ENCODE measurements at places on chromosomes 5 and 9.

DNA sequence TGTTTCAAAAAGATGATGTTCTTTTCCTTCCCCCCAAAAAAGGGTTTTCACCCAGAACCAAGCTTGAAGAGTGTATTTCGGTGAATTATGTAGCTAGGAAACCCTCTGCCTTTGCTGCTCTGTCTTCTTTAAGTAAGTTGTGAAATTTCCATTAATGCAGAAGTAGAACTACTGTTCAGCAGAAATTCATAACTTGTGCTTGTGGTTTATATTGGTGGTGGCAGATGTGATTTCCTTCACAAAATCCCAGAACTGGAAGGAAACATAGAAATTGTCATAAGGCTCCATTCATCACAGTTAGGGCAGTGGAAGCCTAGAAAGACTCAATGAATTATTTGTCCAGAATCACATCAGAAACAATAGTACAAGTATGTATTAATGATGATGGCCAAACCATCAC lies 42.1 kb upstream of the DAB2 start:
- DNase-seq, result no peak

DNA sequence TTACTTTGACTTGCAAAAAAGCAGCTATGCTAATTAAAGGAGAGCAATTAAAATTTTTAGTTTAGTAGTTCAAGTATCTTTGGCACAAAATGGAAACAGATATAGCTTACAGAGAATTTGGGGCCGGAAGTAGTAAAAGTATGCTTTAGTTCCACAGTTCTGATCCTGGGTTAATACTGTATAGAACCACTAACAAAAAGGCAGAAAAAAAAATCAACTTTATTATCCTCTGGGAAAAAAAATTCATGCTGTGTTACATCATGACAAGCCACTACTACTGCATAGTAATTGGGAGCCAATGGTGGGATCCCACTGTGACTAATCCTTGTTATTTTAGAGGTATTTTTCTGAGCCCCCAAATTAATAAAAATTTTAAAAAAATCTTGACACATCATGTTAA lies 246.8 kb upstream of the PRDM9 start:
- no peak for DNase-seq

DNA sequence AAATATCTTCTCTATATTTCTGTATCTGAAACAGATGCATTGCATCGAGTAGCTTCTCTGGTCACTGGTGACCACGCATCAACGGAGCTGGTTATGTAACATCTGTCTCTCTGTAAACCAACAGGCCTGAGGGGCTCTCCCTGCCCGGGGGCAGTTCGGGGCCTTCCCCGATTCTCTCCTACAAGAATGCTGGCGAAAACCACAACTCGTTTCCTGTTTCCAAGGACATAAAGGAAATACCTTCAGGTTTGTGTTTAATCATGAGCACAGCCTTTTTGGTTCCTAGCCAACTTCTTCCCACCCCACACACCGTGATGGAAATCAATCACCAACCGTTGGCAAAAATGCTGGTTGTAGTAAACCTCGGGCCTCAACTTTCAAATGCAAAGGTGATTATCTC lies 25.1 kb downstream of the GDNF start:
- DNase-seq, result no peak

GRCh38 chr5:168039566-168040248 lies 251.7 kb upstream of the WWC1 start:
- DNase-seq, result no peak

- peak; percentile 12 for DNase-seq
Measured at GRCh38 chr5:137847687-137848086, 20.0 kb upstream of the MYOT start.

DNA sequence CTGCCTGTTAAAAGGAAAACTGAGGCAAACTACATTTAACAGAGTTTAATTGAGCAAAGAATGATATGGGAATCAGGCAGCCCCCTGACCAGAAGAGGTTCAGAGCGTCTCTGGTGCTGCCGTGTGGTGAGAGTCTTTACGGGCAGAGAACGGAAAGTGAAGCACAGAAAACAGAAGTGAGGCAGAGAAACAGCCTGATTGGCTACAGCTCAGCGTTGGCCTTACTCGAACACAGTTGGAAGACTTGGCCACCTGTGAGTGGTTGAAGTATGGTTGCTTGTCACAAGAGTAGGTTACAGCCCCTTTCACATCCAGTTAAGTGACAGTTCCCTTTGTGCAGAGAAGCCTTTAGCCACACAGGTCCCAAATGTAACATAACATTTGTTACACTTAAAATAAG lies 16.9 kb upstream of the FBP1 start:
- no peak for DNase-seq

DNA sequence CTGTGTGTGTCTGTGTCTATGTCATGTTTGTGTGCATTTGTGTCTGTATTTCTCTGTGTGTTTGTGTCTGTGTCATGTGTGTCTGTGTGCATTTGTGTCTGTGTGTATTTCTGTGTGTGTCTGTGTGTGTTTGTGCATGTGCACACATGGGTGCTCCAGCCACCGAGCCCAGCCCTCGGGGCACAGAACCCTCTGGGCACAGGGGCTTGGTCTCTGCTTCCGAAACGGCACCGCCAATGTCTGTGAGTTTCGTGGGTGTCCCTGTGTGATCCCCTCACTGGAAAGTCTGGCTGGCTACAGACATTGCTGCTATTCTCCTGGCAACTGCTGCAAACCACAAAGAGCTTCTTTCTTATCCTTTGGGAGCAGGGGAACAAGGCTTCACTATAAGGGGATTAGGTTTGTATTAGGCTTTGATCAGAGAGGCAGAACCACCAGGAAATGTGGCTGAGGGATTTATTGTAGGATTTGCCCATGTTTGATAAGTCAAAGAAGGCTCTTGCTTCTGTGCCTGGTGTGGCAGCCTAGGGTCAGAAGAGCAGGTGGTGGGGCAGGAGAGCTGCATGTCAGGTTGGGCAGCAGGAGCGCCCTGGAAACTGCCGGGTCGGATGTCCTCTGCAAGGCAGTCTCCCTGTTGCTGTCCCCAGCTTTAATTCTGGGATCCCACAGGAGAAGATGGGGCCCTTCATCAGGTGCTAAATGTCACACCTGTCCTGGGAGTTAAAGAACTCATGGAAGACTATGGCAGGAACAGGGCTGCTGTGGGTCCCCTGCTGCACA lies 39.6 kb upstream of the FCN1 start:
- no peak for DNase-seq

GRCh38 chr9:131516100-131516499 lies 13.4 kb downstream of the POMT1 start:
- DNase-seq, result no peak

DNA sequence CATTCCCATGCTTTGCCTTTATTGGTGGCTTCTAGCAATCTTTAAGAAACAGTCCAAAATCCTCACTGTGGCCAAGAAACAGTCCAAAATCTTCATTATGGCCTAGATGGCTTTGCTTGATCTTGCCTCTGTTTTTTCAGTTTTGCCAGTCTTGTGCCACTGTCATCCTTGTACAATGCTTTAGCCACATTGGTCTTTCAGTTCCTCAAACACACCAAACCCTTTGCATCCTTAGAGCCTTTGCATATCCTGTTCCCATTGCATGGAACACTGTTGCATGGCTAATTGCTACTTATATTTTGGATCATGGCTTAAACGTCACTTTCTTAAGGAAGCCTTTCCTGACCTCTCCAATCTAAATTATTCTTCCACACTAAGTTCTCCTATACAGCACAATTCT lies 22.1 kb downstream of the MRRF start:
- no peak for DNase-seq

DNA sequence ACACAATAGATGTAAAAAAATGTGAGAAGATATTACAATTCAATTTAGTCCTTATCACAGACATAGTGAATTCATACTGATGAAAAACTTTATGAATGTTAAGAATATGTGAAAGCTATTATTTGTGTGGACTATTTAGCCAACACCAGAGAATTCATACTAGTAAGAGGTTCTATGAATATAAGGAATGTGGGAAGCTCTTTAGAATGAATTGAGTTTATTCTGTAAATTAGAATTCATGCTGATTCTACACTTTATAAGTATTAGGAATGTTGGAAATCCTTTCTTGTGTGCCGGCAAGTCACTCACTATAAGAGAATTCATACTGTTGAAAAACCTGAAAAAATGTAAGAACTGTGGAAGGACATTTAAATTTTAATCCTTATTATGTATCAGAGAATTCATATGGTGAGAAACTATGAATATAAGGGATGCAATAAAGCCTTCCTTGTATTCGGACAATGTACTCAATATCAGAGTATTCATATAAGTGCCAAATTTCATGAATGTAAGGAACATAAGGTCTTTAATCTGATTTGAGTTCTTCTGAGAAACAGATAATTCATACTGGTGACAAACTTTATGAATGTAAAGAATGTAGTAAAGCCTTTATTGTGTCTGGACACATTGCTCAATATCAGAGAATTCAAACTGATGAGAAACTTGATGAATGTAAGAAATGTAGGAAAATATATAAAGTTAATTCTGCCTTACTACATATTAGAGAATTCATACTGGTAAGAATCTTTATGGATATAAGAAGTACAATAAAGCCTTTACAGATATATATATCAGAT lies 21.6 kb upstream of the PCDHA1 start:
- DNase-seq, result no peak
